ENCODE measurements at places on chromosomes 3 and 15.

DNA sequence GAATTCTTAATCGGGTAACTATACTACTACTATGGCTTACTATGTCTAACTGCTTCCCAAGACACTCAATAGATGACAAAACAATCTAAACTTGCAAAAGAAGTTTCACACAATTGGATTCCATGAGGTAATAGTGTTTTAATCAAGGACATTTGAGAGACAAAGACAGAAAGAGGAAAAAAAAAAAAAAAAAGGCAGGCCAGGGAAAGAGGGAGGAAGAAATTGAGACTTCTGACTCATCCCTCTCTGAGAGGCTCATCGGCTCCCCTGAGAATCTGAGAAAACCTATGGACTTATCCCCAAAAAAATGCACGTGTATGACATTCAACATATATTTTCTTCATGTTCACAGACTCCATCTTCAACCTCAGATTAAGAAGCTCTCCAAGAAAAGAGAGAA, 61.0 kb downstream of the SCAPER start:
- no peak for DNase-seq

GRCh38 chr3:59558906-59559720, 509.3 kb upstream of the CFAP20DC start:
- DNase-seq: no peak

GRCh38 chr15:80710635-80711554, 15.8 kb downstream of the ABHD17C start:
- no peak for DNase-seq

DNA sequence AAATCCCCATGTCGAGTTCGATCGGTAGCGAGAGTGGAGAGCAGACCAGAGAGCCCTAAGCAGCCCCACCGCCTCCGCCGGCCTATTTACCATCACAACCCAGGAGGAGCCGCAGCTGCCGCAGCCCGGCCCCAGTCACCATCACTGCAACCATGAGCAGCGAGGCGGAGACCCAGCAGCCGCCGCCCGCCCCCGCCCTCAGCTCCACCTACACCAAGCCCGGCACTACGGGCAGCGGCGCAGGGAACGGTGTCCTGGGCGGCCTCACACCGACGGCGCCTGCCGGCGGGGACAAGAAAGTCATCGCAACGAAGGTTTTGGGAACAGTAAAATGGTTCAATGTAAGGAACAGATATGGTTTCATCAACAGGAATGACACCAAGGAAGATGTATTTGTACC, 89.5 kb upstream of the TPM1 start:
- DNase-seq: no peak

DNA sequence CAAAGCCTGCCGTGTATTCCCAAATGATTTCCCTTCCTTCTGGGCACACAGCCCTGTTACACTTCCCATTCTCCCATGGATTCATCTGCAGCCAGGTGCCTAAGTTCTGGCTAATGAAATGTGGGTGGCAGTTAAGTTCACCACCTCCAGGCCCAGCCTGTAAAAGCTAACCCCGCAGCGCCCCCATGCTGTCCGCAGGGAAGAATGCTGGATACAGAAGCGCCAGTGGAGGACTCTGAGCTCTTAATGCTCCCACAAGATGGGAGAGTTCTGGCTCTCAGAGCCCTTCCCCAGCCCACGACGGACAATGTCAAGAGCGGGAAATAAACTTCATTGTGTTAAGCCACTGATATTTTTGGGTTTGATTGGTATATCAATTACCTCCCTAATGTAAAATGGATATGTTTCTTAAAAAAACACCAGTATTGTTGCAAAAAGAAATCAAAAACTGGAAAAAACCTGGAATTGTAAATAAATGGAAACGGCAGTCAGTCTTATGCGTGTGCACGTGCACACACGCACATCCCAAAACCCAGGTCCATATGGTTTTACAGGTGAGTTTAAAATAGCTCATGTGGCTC, 37.7 kb upstream of the FGD5 start:
- DNase-seq: no peak

DNA sequence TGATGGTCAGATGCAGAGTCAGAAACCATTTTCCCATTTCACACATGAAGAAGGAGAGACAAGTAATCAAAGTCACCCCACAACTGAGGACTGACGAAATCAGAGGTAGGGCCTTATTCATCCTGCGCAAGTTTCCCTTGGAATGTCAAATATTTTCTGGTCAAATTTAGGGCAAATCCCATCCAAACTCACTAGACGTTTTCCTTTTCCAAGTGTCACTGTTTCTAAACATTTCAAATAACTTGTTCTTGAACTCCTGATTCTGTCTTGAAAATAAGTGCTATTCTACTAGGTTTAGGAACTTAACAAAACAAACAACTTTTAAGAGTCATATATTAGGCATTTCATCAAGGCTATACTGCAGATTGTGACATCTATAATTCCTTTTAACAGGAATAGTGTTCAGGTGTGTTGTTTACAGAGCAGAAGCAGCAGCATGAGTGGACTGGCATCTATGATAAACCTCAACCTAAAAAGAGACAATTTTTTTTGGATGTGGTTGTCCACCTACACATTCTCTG, 40.7 kb downstream of the SUMF1 start:
- DNase-seq: no peak

GRCh38 chr3:76410762-76411281, 625.5 kb upstream of the ZNF717 start:
- DNase-seq: no peak

DNA sequence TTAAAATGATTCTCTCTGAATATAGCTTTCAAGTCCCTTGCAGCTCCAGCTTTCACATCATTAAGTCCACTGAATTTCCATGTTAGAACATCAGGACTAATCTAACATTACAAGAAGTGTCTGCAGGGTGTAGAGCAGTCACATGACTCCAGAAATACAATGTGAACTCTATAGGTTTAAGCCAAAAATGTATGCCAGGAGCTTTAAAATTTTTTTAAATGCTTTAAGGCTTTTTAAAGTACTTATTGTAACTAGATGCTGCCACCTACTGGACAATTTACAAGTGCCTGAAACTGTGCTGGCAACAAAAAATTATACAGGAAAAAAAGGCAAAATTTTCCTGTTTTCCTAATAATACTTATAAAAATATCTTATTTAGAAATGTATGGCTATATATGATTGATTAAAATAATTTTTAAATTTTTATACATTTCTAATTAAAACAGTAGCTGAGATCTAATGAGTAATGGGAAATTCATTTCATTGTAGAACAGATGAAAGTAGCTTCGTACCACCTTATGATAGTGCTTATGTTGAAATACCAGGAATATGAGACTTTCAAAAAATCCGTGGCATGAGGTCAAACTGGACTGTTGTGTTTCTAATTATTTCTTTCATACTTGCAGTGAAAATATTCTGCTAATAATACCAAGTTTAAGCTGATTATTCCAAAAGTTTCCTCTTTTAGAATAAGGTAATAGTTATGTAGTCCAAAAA, 25.7 kb downstream of the FSIP1 start:
- no peak for DNase-seq

DNA sequence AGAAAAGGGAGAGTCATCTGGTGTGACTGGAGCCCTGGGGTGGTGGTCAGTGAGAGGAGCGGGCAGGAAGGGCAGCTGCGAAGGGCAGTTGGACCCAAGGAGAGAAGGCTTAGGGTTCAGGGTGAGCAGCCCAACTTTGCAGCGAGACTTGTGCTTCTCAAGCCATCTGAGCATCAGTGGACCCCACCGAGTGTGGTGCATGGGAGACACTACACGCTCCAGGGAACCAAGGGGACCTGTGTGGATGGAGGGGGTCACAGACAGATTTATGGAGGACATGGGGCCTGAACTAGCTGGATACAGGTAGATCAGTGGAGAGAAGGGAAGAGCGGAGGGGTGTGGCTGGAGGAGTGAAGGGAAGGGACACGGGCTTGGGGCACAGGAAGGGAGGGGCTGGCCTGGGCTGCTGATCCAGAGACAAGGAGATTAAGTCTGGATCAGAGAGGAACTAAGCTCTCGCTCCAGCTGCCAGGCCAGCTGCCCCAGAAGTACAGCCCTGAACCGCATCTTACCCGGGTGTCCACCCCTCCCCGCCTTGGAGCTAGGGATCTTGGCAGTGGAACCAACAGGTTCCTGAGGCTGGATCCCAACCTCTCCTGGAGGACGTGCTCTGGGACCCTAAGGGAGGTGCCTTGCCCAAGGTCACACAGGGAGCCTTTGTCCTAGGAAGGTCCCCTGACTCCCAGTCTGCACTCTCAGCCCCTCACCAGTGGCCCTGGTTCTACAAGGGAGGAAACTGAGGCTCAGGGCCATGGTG, 120.5 kb downstream of the CORO2B start:
- DNase-seq: no peak

DNA sequence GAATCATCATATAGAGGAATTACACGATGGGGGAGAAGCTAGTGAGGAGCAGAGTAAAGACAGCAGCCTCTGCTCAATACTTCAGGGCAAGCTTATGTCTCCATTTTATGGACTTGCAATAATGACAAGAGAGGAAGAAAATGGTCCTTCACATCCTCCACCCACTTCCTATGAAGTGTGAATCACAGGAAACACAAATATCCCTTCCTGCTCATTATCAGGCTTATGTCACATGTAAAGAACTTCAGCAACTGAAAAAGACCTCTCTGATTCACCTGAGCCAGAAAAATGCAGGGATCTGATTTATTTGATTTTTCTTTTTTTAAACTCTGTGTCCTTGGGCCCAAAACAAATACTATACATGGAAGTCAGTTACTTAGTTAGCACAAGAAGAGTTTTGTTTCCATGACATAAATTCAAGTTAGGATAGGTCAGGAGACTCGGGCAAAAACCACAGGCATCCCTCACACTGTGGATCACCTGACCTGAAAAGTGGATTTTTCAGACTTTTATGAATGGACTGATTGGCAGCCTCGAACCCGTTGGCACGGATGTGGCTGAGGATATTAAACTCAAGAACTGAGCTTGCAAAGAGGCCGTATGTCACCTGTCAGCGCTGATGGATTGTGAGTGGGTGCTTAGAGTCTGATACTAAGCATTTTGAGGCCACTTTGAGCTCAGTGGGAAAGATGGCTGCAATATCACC, 620.8 kb upstream of the MDFIC2 start:
- DNase-seq: no peak

- DNase-seq: no peak
These were observed 27.1 kb downstream of the IP6K1 start for GRCh38 chr3:49759226-49759625.

GRCh38 chr15:57353317-57353804, 22.9 kb upstream of the CGNL1 start:
- no peak for DNase-seq

GRCh38 chr3:98710067-98710659, 53.0 kb upstream of the ST3GAL6 start:
- DNase-seq: no peak

All from NCI-H187 treated with DMSO at 0.1 percent for 48 hours (cell line).